ENCODE measurements at places on chromosomes 11 and 22.
A peak's percentile ranks its signal among the peaks of the same experiment; 100 is the strongest.

DNA sequence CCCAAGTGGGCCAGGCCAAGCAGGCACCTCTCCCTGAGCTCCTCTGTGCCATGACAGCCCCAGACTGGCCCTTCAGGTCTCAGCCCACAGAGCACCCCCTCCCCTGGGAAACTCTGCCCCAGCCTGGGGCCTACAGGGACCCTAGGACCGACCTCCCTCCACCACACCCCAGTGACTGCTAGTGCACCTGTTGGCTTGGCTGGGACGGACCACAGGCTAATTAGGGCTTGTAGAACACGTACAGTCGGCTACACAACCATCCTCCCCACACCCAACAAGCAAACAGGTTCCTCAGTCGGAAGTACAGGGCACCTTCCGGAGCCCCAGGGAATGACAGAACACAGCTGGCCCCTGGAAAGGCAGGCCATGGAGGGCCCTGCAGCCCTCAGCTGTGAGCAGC is 4.3 kb downstream of the SBF1 start:
- DNase-seq: no peak

- no peak for DNase-seq
Observed at GRCh38 chr11:6733326-6734275, 38.2 kb downstream of the OR2AG2 start.

DNA sequence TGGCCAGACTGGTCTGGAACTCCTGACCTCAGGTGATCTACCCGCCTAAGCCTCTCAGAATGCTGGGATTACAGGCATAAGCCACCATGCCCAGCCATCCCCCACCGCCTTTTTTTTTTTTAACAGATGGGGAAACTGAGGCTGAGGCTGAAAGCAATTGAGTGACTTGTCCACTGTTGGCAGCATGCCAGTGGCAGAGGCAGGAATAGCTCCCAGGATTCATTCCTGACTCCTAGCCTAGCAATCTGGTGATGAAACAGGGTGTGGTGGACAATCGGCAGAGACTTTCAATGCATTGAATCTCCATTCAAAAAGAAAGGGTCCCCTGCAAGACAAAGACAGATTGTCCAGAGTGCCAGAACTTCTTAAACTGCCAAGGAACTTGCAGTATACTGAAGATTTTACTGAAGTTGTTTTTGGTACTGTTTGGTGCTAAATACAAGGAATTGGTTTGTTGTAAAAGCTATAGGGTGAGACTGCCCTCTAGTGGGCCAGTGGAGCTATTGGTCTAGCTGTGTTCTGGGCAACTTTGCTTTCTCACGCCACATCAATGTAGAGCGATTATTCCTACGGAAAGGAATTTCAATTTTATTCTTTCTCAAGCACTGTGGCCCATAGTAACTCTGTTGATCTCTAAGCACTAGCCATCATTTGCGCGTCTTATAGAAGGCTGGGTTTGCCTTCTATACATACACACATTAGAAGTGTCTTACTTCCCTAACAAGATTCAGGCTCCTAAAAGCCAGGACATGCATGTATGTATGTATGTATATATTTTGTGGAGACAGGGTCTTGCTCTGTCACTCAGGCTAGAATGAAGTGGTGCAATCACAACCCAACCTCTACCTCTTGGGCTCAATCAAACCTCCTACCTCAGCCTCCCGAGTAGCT is 21.0 kb downstream of the C22orf31 start:
- peak; percentile 34 for DNase-seq

DNA sequence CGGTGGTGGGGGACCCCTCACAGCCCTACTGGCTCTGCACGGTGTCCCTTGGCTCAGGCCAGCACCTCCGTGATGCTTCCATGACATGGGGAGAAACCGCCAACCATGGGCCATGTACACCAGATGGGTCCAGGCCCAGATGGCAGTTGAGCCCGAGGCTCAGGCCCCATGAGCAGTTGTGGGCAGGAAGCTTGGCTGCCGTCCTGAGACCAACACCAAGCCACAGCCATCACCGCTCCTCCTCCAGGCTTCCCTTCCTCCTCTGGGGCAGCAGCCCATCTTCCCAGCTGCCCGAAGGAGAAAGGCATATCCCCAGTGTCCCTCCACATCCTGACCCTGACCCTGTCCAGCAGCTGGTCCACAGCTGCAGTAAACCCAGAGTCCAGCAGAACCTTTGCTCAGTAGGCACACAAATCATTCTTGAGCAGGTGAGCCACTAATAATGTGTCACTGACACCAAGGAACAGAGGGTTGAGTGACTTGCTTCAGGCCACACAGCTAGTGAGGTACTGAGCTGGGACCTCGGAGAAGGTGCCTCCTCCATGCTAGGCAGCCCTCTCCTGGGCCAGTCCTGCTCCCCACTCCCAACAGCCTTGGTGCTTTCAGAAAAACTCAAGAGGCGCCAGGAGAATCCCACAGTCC is 204.9 kb downstream of the CTTN start:
- no peak for DNase-seq

GRCh38 chr11:78314762-78315161 is 102.9 kb downstream of the GAB2 start:
- no peak for DNase-seq

DNA sequence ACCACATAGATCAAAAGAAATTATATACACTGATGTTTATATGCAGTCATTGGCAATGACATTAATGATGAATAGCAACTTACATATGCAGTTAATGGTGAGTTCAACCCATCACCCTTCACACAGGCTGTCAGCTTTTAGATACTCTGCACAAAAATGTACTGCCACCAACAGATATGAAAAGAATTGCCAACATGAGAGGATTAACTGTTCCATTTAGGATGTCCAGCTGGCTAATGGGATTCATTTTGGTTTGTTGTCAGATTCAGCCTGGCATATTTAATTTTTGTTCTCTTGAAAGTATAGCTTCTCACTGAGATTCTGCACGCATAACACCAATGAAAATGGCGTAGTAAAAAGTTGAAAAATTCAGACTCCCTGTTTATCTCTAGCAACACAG is 554.0 kb upstream of the ARHGAP42 start:
- no peak for DNase-seq

GRCh38 chr11:116473206-116473769 is 299.5 kb downstream of the BUD13 start:
- no peak for DNase-seq

DNA sequence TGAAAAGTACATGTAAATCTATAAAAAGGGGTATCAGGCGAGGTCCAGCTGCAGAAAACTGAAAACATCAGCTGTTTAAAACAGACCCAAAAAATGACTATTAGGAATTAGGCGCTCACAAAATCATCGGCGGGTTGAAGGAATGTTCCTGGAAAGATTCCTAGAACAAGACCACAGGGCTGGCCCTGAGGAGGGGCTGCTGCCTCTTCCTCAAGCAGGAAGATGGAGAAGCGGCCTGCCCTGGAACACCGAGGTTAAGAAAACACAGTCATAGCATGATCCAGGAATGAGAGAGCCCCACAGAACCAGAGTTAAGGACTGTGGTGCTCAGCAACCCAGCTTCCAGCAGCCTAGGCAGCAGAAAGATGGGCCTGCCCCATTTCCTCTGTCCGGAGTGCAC is 78.4 kb downstream of the C11orf91 start:
- DNase-seq: no peak

- no peak for DNase-seq
Observed at GRCh38 chr11:16047073-16047472, 309.3 kb downstream of the SOX6 start.

- no peak for DNase-seq
Observed at GRCh38 chr11:17371614-17372013, 16.8 kb downstream of the KCNJ11 start.

GRCh38 chr11:109939166-109939810 is 153.9 kb upstream of the ZC3H12C start:
- no peak for DNase-seq

DNA sequence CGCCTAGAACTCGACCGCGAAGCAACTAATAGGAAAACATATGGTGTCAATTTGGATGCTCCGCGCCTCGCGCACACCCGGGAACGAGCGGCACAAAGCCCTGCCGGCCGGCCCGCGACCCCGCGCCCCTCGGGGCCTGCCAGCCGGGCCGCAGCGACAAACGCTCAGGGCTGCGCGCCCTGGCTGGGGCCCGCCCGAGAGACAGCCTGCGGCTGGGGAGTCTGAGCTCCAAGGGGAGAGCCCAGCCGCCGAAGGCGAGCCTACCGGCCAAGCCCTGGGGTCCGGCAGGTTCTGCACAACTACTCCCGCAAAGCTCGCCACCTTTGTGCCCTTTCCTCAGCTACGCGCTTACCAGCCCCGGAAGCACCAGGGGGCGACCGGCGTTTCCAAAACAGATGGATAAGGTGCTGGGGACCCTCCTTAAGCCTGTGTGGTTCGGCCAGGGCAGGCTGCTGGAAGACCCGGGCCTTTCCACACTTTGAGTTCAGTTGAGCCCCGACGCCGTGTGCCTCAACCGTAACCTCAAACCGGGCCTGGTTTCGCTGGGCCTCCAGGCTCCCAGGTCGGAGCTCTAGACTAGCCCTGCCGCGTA is 6.0 kb downstream of the PAX6 start:
- no peak for DNase-seq

DNA sequence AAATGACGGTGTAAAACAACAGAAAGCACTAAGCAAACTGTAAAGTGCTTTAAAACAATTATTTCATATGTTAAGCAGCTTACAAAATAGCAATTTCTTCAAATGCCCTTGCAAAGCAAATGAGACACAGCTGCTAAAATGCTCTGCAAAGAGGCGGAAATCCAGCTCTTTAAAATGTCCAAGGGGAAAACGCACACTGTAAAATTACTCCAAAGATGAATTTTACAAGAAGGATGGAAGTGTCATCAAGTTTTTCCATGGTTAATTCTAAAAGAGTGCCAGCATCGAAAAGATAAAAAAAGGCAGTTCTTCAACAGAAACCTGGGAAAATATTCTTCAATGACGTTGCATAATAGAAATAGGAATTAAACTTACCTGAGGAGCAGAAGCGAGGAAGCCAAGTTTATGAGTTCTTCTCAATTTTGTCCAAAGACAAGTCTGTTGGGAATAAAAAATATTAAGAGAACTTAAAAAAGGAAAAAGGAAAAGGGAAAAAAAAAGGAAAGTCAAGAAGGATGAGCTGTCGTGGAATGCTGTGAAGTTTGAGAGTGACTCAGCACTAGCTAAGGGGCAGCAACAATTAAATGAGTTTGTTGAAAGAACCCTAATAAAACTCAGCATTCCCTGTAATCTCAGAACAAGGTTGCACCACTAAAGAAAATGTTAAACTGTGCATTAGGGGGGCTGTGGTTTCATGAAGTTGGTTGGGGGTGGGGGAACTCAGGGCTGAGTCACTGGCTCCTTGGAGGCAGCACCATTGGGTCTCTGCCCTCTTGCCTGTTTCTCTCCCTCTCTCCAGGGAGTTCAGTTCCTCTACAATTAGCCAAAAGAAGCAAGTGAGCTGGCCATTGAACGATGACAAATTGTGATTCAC is 64.2 kb upstream of the BLID start:
- no peak for DNase-seq

- peak; percentile 56 for DNase-seq
Observed at GRCh38 chr22:30444632-30445437, 19.3 kb downstream of the MTFP1 start.

DNA sequence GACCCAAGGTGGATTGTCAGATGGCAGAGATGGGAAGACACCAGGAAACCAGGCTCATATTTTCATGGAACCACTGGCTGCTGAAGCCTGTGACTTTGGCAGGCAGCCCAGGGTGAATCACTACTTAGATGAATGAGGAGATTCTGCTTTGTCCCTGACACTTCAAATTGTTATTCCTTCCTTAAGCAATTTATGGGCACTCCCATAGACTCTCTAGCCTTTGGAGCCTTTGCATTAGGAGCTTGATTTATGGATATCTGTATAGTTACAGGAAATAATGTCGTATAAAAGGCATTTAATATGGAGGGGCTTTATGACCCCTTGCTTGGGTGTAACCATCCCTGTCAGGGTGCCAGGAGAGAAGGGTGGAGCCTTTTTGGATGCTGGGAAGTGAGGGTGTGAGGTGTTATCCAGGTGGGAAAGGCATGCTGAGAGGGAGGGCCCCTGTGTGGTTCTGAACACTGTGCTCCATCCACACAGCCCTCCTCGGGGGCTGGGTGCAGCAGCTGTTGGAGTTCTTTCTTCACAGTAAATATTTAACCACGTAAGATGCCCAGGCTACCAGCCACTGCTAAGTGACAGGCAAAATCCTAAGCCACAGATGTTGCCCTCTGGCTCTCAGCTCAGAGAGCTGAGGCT is 35.3 kb downstream of the IL18 start:
- no peak for DNase-seq

DNA sequence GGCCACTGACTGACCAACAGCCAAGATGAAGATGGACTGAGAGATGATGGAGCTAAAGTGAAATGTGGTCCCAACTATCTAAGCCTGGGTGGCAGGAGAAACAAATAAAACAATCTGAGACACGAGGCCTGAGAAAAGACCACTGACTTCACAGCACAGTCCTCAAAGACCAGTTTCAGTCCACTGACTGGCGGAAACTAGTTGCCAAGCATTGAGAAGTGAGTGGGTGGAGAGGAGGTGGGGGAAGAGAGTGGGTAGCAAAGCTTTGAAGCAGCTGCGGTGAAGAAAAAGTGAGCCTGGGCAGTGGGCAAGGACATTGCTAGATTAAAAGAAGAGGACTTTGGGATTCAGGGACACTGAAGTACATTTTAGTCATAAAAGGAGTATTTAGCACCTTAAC is 1.9 kb downstream of the MS4A1 start:
- DNase-seq: no peak

DNA sequence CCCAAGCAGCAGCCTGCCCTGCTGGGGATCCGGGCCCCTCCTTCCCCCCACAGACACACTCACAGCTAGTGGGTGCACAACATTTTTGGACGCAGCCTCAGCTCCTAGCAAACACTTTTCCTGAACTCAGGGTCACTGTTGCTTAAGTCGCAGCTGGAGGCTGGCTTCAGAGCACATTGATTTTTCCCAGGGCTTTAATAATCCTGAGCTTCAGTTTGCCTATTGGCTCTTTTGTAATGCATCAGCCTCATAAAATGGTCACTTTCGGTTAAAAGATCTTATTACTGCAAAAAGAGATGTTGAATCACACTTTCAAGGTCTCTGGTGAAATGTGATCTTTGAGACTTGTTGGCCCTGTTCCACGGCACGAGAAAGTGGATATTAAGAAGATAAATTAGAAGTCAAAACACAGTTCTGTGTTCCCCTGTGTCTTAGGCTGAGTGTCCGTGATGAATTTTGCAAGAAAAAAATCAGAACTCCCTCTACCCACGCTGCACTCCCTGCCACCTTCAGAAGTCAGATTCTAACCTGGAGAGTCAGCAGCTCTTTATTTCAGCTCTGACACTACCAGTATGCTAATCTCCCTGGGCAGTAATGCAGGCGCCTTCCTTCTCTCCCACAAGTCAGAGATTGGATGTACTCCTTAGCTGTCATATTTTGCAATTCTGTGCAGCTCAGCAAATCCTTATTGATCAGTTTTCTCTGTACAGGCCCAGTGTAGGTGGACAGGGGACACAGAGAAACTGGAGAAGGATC is 158.2 kb upstream of the E2F8 start:
- no peak for DNase-seq

GRCh38 chr11:13225038-13226001 is 52.3 kb upstream of the BMAL1 start:
- DNase-seq: no peak

- no peak for DNase-seq
Observed at GRCh38 chr11:110991661-110992355, 253.7 kb upstream of the POU2AF2 start.

GRCh38 chr11:61538636-61538961 is 30.1 kb downstream of the LRRC10B start:
- no peak for DNase-seq

Data from stimulated activated CD4-positive, alpha-beta T cell treated with anti-CD3 and anti-CD28 coated beads, Interleukin-4, amount 100 ng/mL, for 48 hours (primary cell).